ENCODE measurements at places on chromosomes 3 and 15.

GRCh38 chr3:17740721-17741141 is 1.7 kb downstream of the TBC1D5 start:
- DNase-seq: no peak

DNA sequence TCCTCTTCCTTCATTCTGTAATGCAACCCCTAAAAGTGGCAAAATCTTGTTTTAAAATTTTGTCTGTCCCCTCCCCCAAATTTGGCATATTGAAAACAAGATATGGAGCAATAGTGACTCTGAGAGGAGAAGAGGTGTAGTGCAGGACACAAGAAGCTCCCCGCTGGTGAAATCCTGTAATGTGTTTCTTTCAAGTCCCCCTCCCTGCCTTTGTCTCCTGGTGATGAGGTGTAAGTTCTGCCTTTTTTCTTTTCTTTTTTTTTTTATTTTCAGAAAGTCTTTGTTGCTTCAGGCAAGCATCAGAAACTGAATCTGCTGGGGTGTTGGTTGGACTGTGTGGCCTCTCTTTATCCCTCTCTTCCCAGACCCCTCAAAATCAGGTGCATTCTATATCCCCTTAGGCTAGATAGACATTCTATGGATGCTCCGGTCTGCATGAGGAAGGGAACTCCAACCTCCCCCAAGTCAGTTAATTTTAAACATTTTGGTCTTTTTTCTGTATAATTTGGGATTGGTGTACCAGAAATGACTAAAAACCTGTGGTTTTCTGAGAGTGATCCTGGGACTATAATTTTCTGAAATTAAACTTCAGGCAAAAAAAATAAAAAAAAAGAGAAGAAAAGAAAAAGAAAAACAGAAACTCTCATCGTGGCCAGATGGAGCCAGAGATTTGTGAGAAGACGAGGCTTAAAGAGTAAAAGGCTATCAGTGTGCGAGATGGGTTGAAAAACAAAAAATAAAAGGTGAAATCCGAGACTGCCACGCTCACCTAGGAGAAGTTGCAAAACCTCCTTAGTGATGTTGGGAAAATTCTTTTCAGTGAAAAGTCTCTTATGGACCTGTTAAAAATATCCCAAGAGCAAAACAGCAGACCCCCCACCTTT is 21.4 kb downstream of the ACKR2 start:
- DNase-seq: no peak

DNA sequence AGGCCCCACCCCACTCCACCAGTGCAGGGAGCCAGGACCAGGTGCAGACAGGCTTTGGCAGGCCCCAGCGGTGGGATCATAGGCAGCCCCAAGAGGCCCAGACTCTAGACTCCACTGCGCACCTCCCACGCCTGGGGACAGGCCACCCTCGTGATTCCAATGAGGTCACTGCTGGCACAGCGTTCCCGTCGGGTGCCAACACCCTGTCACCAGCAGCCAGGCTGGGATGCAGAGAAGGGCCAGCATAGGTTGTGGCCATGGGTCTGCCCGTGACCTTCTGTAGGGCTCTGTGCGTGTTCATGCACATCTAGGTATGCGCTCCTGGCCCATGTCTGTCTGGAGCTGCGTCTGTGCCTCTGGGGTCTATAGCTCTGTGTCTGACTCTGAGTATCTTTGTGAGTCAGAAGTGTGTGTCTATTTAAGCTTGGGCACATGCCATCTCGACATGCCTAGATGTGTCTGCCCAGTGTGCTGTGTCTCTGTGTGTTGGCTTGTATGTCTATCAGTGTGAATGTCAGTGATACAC is 13.0 kb downstream of the VIPR1 start:
- no peak for DNase-seq

GRCh38 chr15:99981191-99981647 is 248.0 kb upstream of the LYSMD4 start:
- DNase-seq: no peak

DNA sequence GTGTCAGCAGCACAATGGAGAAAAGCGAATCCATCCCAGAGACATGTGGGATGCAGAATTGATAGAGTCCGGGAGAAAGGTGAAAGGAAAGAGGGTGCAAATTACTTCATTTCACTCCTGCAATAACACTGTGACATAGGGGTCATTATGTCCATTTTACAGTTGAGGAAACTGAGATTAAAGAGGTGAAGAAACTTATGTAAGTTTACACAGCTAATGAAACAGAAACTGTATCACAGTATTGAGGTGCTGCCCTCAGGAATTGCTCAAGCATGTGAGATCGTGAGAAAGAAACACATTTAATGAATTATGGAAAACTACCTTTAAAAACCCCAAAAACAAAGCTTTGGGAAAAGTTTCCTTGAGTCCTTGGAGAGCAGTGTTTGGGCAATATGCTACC is 103.6 kb upstream of the PFN2 start:
- DNase-seq: no peak
